Astrocyte of the hippocampus (primary cell): ENCODE measurements at places on chromosomes 5 and 9.
A peak's percentile ranks its signal among the peaks of the same experiment; 100 is the strongest.

GRCh38 chr9:126595982-126596381 lies 17.7 kb upstream of the LMX1B start:
- no peak for DNase-seq

DNA sequence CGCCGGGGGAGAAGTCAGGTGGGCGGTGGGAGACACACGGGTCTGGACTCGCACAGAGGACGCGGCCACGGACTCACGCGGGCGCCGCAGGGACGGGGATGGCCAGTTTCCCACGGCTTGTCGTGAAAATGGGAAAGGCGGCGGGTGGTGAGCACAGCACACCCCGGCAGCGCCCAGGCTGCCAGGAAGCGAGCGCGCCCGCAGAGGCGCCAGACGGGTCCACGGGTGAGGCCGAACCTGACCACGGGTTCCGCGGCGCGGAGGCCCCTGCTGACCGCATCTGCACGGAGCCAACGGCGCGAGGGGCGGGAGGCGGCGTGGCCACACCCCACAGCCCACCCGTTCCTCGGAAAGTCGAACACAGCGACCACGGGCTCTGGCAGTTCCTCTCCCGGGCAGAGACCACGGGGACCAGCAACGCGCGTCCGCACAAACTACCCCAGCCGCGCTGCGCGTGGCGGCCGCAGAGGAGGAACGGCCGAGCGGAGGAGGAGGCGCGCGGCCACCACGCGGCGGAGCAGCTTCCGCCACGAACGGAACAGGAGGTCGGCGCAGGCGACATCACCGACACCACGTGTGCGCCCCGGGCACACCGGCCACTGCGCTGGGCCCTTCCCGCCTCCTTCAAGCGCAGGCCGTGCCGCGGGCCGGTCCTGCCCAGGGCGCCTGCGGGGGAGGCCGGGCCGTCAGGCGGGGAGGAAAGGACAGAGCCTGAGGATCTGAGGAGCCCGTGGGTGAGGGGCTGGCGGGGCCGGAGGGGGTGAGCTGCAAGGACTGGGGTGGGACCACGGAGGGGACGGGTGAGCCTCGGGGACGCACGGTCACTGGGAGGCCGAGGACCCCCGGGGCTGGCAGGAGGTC lies 5.6 kb downstream of the EXD3 start:
- DNase-seq = no peak

- DNase-seq = no peak
Measured at GRCh38 chr5:65994117-65994786, 67.9 kb downstream of the ERBIN start.

DNA sequence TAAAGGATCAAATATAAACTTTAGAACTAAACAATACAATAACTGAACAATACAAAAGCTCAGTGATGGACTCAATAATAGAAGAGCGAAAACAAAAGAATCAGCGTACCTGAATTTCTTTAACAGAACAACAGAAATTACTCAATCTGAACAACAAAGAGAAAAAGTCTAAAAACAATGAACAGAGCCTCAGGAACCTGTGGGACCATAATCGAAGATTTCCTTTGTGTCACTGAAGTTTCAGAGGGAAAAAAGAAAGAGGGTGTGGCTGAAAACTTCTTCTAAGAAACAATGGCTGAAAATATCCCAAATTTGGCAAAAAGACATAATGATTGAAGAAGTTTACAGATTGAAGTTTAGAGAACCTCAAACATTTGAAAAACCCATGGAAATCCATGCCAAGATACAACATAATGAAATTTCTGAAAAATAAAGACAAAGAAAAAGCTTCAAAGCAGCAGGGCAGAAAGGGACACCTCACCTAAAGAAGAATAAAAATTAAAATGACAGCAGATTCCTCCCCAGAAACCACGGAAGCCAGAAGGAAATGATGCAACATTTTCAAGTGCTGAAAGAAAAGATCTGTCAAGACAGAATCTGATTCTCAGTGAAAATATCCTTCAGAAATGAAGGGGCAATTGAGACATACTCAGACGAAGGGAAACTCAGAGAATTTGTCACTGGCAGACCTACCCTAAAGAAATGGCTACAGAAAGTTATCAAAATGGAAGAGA lies 288.8 kb downstream of the ARL15 start:
- peak; percentile 6 for DNase-seq

GRCh38 chr5:130066644-130067043 lies 162.4 kb downstream of the CHSY3 start:
- peak; percentile 26 for DNase-seq

- DNase-seq = no peak
Measured at GRCh38 chr5:120088836-120089235, 375.3 kb upstream of the PRR16 start.

GRCh38 chr9:134476942-134477335 lies 150.7 kb downstream of the RXRA start:
- no peak for DNase-seq

- DNase-seq = no peak
Measured at GRCh38 chr5:2883771-2884170, 132.3 kb upstream of the IRX2 start.

GRCh38 chr5:139745132-139745799 lies 50.3 kb upstream of the PSD2 start:
- peak; percentile 97 for DNase-seq

DNA sequence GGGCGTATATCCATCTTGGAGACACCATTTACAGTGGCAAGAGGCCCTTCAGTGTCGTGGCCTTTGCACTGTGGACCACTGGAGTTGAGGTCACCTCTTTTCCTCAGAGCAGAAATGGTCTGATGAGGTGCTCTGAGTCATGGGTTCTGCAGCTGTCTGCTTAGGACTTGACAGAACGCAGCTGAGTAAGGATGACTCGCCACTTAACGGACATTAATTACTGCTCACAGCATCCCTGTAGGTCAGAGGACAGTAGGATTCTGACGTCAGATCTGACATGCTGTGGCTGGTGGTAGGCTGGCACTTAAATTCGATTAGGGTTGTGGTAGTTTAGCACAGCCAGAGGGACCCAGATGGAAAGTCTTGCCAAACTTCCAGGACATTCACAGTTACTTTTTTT lies 479.4 kb downstream of the DMAC1 start:
- DNase-seq = peak; percentile 76

DNA sequence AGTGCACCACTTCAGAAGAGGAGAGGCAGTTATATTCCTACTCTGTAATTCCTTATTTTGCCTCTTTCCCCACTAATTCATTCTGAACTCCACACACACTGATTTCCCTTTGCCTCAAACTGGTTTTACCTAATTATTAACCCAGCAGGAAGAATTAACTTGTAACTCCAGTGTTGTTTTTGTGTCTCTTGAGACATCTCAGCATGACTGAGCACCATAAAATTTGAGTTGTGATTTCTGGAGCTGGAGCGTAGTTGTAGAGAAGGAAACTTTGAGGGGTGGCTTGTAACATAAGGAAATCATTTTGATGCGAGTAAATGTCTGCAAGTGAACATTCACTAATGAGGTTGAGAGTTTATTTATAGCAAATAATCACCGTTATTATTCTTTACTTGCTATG lies 265.2 kb downstream of the TMEM38B start:
- DNase-seq = no peak

GRCh38 chr5:32100230-32100629 lies 73.9 kb downstream of the GOLPH3 start:
- DNase-seq = peak; percentile 18

GRCh38 chr9:28378231-28378630 lies 805.0 kb upstream of the C9orf72 start:
- no peak for DNase-seq

DNA sequence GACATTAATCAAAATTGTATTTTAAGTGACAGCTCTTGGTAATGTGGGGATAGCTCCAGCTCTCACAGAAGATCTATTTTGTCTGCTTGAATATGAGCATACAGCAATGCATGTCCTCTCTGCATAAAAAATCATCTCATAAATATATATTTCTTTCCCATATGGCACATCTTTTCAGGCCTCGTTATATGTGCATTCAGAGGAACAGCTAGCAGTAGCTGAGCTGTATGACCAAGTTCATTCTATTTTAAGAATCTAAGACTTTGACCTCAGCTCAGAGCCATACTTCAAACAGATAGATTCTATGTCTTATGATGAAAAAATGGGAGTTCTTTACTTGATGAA lies 487.2 kb downstream of the ARHGEF28 start:
- no peak for DNase-seq

GRCh38 chr5:94849324-94849723 lies 230.9 kb downstream of the SLF1 start:
- no peak for DNase-seq

GRCh38 chr9:131319486-131319885 lies 30.0 kb downstream of the PLPP7 start:
- no peak for DNase-seq

DNA sequence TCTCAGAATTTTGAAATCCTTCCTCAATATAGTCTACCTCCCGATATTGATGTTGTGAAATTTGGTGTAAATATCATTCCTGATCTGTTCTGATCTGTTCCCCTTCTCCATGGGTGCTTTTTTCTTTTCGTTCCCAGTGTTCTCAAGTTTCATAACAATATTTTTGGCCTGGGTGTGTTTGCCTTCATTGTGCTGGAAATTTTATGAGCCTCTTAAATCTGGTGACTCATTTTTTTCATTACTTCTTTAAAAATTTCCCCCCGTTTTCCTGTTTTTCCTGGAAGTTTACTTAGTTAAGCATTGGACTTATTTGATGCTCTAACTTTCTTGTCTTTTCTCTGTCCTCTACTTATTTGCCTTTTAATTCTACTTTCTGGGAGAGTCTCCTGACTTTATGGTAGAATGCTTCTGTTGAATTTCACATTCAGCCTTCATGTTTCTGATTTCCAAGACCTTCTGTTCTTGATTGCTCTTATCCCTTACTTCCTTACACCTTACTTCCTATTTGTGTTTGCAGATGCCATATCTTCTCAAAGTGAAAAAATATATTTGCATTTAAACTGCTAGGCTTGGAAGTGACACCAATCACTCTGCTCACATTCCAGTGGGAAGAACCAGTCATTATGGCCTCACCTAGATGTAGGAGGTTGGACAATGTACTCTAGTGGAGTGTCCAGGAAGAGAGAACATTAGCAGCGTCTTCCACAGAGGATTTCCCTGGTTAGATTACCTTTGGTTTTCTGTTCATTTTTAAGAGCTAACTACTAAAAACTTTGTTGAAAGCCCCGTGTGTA lies 441.9 kb downstream of the ARHGEF28 start:
- DNase-seq = no peak

GRCh38 chr5:17257705-17258273 lies 40.4 kb downstream of the BASP1 start:
- DNase-seq = no peak

DNA sequence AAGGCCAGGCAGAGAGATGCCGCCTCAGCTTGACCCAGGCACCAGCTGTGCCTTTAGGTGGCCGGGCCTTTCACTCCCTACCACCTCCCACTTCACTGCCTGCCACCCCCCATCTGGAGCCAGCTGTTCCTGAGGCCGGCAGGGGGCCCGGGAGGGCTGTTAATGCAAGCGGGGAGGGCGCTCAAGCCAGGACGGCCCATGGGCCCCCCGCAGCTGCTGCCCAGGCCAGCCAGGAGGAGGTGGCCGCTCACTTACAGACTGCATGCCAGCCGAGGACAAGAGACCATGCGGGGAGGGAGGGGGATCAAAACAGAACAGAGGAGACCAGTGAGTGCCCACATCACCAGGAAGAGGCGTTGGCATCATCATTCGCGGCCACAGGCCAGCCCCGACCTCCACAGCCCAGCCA lies 4.5 kb downstream of the ABCA2 start:
- DNase-seq = no peak

GRCh38 chr9:76456202-76456926 lies 2.6 kb upstream of the GCNT1 start:
- DNase-seq = peak; percentile 47

- peak; percentile 25 for DNase-seq
Measured at GRCh38 chr5:66415208-66415607, 181.0 kb upstream of the MAST4 start.

GRCh38 chr9:85702726-85703289 lies 38.9 kb downstream of the AGTPBP1 start:
- no peak for DNase-seq

- no peak for DNase-seq
Measured at GRCh38 chr9:131098391-131099101, 2.2 kb downstream of the AIF1L start.

DNA sequence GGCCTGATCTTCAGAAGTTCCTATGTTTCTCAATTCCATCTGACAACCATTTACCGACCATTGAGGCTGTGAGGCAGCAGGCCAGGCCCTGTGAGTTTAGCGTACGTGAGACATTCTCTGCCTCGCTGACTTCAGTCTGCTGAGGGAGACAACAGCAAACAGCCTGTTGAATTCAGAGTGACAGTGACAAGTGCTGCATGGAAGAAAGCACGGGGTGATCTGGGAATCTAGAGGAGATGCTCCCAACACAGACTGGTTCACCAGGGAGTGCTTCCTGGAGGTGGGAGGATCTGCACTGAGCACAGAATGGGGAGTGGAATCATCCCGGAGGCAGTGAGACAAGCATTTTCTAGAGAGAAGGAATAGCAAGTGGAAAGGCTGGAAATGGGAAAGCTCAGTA lies 10.0 kb upstream of the DDX41 start:
- DNase-seq = no peak

DNA sequence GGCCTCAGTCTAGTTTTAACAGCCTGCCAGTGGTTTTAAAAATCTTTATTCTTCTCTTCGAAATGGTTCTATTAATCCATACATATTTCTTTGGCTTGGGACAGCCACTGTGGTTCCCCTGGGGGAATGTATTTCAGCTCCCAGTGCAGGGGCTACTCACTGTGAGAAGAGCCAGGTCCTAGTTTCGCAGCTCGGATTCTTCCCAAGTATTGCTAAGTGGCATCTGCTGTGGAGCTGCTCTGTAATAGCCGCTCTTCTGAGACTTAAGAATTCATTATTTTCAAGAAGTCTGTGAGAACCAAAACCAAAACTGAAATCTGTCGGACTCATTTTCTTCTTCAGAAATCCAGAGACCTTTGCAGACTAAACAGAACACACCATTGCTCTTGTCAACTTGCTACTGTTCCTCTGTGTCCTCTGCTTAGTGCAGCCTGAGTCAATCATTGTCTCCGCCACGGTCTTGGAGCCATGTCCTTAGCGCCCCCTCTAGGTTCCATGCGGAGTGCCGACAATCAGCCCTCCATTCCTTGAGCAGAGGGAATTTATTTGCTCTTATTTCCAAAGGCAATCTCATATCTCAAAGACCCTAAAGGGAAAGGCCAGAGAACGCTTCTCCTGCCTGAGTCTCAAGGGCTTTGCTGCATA lies 478.2 kb downstream of the SPATA31D1 start:
- no peak for DNase-seq

GRCh38 chr9:129656795-129657390 lies 8.6 kb upstream of the PRRX2 start:
- peak; percentile 40 for DNase-seq

DNA sequence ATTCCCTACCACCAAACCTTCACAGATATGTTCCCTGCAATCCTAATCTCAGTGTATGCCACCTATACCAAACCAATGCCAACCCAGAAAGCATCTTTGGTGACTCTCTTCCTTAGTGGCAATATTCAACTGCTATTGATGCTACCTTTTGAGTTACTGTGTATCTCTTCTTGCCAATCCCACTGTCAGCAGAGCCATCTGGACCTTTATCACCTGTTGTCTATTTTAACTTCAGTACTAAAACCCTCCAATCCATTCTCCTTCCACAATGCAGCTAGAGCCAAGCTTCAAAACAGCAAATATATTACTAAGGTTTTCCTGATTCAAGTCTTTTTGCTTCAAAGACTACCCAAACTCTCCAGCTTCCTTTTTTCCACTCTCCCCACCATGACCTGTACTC lies 777.2 kb upstream of the DMAC1 start:
- no peak for DNase-seq
